D721Med (cell line): ENCODE measurements at places on chromosomes 12 and 14.

DNA sequence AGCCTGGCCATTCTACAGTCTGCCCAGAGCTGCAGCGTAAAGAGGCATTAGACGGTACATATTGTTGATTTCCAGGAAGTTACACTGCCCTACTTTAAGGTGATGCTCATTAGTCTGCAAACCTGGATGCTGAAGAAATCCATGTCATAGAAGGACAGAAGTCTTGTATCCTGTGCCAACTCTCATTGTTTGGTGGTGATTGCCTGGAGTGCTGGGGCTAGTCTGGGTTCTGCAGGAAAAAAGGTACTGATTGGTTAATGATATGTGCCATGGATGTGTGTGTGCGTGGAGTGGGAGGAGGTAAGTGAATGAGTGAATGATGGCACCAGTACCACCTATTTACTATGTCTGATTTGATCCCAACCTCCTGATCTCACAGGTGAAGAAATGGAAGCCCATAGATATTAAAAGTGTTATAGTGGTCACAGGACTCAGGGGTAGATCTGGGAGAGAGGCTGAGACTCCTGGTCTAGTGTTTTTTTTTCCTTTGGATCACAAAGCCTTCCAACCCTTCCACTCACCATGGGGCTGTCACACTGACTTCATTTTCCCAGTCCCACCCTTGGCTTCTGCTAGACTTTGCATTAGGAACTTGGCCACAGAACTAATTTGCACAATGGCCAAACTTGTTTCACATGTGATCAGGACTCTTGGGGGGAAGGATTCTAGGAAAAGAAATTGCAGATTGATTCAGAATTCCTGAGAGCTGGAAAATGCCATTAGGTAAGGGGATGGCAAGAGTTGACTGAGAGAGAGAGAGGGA is 96.1 kb downstream of the TMX1 start:
- no peak for DNase-seq

DNA sequence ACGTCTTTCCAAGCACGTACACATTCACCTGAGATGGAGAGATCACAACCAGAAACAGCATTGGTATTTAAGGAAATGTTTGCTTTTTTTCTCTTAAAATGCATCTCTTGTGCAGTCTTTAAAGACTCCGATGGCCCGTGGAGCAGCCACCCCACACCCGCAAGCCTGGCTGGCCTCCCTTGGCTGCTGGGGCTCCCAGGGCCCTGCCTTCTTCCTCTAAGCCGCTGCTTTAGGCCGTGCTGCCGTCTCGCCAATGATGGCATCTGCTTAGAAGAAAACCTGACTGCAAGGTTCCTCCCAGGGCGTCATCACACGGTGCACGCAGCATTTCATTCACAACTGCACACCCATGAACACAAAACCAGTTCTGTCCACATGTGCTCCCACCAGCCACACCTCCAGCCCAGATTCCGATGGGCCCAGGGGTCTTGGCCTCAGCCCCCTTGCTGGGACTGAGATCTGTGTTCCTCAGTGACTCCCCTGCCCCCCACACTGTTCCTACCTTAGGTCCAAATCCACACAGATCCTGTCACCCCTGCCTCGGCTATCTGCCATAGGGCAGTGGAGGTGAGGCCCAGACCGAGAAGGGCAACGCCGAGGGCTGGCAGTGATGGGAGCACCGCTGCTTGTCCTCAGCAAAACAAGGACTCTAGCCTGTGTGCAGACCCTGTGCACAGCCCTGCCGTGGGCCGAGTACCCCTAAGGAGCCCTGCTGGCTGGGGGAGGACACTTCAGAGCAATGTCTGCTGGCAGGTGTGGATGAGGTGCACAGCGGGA is 4.4 kb downstream of the BTBD6 start:
- no peak for DNase-seq

DNA sequence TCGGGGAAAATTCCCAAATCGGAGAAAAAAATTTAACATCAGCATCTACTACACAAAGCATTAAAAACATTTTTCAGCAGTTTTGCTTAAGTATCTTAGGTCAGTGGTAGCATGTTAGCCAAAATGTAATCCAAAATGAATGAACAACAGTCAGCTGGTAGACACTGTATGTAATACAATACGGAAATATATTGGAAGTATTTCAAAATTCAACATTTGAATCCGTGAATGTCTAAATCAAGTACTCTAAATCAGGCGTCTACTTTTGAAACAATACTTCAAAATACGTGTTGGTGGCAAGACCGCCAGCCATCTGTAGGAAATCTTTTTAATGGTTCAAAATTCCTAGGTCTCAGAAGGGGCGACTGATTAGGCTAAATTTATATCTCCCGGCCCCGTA is 1.1 kb downstream of the SCAF11 start:
- DNase-seq, result no peak

DNA sequence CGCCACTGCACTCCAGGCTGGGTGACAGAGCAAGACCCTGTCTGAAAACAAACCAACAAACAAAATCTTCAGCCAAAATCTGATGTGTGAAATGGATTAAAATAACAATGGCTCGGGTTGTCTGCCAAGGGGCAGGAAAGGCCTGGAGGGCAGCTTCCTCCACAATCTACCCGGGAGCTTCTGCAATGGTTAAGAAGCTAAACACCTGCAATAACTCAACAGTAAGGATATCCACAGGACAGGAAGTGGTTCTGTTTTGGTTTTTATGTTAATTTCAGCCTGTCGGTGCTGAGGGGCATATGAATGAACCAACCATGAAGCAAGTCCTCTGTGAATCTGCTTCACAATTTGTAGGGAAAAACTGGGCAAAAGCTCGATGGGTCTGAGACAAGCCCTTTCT is 34.4 kb downstream of the RAD52 start:
- no peak for DNase-seq
